ENCODE measurements at places on chromosomes 12 and 14.

- no peak for ATAC-seq
Measured at GRCh38 chr12:31246470-31246850, 79.5 kb downstream of the SINHCAF start.

- ATAC-seq = peak; percentile 53
Measured at GRCh38 chr12:46400406-46400805, 27.8 kb upstream of the SLC38A2 start.

DNA sequence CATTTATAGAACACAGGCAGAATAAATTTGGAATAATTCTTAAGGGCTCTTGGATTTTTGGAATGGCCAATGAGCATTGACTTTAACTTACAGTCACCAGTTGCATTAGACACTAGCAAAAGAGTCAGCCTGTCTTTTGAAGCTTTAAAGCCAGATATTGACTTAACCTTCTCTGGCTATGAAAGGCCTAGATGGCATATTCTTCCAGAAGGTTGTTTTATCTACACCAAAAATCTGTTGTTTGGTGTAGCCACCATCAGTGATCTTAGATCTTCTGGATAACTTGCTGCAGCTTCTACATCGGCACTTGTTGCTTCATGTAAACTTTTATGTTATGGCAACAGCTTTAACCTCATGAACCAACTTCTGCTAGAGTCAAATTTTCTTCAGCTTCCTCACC, 10.4 kb downstream of the PCNX1 start:
- no peak for ATAC-seq

GRCh38 chr12:67748743-67749040, 100.1 kb downstream of the DYRK2 start:
- ATAC-seq = no peak

GRCh38 chr12:51190820-51191219, 17.9 kb upstream of the TFCP2 start:
- ATAC-seq = no peak

DNA sequence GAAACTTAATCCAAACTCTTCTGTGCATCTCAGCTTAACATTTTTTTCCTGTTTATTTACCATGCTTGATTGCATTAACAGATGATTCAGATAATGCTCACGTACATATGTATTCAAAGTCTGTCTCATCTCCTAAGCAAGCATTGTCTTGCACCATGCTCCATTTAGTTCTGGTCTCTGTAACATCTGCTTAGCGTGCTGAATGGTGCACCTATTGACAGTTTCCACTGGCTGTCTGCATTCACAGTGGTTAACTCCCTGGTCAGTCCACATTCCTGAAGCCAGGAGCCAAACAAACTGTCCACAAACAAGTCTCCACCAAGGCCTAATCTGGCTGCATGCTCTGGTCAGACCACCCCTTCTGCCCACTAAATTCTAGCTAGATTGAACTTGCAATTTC, 83.9 kb downstream of the KNTC1 start:
- no peak for ATAC-seq

GRCh38 chr12:49966511-49967041, 4.9 kb downstream of the AQP5 start:
- ATAC-seq = no peak

DNA sequence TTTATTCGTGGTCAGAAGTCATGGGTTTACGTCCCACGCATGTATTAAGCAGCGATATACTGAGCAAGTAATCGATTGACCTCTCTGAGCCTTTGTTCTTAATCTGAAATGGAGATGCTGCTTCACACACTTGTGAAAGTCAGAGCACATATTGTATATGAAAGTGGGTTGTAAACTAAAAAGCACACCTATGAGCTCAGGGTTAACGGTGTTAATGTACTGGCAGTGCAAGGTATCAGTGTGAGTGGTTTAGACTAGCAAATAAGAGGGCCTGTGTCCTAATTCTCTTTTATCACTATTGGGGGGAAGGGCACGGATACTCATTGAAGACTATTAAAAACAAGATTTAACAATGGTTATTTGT, 676 bp downstream of the MRPL42 start:
- no peak for ATAC-seq

- ATAC-seq = no peak
Measured at GRCh38 chr14:74685056-74685455, 27.8 kb downstream of the AREL1 start.

DNA sequence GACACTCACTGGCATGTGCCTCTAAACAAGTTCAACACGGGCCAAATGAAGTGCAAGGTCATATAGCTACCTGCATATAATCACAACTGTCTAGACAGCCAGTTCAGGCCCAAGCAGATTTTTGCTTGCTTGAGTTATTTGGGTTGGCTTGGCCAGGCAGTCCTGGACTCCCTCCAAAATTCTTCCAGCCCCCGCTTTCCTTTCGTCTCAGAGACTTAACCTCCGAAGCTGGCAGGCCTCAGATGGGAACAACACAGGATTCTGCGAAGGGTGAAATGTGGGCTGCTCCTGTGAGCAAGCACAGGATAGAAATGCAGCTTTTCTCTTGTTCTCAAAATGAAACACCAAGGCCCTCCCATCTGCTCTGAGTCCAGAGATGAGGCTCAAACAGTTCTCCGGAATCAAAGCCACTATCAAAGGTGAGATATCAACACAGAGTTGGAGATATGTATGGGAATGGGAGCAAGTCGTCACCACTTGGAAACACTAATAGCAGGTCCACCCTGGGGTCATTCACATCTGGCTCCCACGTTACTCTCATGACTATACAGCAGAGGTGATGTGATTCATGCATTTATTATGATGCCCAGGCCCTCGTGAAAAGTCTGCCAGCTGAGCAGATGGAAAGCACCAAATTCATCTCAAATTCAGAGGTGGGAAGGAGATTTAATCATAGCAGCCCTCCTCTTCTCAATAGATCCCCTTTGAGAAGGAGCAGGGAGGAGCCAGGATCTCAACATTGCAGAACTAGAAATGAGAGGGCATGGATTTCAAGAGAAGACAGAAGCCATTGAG, 389.8 kb downstream of the NUAK1 start:
- peak; percentile 48 for ATAC-seq

DNA sequence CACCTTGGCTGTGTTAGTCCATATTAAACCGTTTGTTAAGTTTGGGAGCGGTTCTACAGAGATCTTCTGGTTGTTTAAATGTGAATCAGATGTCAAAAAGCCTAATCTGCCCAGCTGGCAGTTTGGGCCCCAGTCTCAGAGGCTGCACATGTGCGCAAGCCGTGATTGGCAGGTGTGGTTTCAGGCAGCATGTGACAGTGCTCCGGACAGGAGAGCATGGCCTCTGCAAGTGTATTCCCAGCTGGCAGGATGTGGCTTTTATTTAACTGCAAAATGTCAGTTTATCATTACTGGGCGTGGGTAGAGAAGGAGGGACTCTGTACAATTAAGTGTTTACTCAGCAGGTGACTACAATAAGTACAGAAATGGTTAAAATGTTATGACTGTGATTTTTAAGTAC, 77.5 kb downstream of the PELI2 start:
- ATAC-seq = no peak

GRCh38 chr14:68977718-68978171, 1.4 kb downstream of the ACTN1 start:
- ATAC-seq = peak; percentile 44

DNA sequence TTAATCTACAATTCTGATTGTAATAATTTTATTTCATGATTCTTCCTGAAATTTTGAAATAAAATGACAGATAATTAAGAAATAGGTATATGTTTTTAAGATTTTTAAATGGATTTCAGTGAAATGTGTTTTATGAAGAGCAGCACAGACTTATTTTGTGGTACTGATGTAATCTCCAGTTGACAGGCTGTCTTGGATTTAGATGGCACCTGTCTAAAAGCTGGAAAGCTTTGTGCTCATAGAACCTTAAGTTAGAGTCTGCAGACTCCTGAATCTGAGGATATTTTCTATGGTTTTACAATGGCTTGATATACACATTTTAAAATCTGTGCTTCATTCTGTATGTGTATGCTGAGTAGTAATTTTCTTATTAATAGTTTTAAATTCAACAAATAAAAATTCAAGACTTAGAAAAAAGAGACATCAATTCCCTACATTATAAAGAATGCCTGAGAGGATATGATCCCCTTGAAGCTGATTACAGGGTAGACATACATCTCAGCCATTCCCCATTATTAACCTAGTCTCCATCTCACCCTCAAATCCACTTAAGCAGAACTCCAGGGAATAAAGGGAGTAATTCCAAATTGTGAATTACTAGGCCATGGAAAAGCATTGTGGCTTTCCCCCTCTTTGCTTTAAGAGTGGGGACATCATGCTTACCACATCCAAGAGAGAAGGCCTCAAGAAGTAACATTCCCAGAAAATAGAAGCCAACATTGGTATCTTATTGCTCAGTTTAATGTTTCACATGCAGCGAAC, 33.7 kb upstream of the ACSS3 start:
- no peak for ATAC-seq

- ATAC-seq = peak; percentile 62
Measured at GRCh38 chr12:50275556-50275955, 7.8 kb downstream of the LIMA1 start.

GRCh38 chr14:103288076-103288766, 45.8 kb upstream of the EIF5 start:
- no peak for ATAC-seq

DNA sequence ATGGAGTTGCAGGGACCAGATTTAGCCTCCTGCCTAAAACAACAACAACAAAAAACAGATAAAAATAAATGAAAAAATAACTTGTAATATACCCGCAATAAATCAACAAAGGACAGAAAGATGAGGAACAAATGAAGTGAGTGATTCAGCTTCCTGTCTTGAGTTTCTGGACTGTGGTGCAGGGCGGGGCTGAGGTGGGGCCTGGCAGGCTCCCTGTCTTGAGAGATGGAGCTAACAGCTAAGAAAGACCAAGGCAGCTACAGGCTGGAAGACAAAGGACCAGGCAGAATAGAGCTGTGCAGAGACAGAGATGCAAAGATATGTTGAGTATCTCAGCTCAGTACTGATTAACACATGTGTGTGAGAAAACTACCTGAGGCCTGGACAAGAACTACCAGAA, 879.2 kb downstream of the AACS start:
- no peak for ATAC-seq

- ATAC-seq = no peak
Measured at GRCh38 chr12:28966046-28966780, 182.9 kb upstream of the FAR2 start.

DNA sequence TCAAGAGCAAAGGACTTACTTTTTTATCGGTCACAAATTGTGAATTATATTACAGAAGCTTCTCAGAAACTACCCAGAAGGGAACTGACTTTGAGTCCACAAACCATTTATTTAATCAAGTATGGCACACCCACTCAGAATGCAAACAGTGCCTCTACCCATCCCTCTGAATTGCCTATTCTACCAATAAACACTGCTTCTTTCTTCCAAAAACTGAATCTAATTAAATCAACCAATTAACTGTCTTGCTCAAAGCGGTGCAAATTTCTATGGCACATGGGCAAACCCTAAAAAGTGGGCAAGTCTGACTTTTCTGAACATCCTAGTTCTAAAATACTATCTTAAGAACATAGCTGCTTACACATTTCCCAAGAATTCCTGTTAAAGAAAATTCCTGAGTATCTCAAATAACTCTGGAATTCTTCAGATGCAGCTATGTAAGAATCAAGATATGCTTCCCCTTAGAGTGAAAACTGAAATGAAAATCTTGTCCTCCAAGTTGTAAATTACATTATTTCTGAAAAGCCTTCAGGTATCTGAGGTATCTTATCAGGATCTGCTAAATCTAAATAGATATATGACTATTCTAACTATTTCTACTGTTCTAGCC, 4.3 kb downstream of the SPTLC2 start:
- ATAC-seq = no peak

- ATAC-seq = no peak
Measured at GRCh38 chr12:69519871-69520270, 49.7 kb downstream of the FRS2 start.

- no peak for ATAC-seq
Measured at GRCh38 chr12:19893514-19893913, 454.2 kb downstream of the AEBP2 start.

GRCh38 chr12:60093428-60093827, 497.6 kb downstream of the SLC16A7 start:
- ATAC-seq = no peak

- ATAC-seq = no peak
Measured at GRCh38 chr14:80202888-80203562, 8.3 kb downstream of the DIO2 start.

All from gastroesophageal sphincter (tissue), 4 donors.